AG08396 (cell line): ENCODE measurements at places on chromosomes 4 and X.

DNA sequence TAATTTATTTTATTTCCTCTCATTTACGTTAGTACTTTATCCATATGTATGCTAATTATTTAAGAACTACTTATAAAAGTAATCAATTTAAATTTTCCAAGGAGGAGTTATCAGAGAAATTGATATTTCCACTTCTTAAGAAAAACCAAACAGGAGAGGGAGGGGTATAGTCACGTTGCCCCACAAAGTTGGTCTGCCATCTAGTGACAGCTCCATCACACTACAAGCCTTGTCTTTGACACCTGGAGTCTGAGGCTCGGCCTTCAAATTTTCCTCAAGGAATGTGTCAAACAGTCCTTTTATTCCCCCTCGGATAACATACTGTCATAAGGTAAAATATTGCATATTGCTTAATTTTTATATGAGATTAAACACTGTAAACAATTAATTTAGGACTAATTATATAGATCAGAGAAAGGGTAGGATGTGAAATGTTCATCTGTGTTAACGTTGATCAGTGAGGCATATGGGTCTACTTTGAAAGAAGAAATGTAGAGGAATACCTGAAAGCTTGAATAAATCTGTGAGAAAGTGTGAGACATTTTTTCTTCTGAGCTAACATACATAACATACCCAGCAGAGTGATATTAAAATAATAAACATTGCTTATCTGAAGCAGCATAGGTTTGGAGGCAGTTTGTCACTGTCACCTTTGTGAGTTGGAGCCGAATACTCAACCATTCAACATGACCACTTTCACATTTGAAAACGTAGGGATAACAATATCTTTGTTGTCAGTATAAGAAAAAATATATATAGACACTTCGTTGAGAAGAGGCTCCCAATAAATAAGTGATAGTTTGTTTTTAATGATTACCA, 114.4 kb downstream of the GLRA3 start:
- DNase-seq = peak; percentile 20

DNA sequence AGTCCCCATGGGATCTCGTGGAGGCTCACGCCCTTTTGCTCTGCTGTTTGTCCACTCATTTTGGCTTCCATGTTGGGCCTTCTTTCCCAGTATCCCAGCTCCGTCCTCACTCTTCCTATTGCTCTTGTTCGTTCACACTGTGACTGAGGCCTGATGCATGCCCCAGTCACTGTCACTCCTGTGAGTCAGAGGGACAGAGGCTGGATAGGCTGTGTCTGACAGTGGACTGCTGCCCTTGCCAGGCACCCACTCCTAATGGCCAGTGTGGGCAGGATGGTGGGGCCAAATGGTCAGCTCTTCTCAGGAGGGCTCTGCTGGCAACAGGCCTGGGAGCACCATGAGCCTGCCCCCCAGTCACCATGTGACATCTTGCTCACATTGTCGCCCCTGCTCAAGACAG, 40.0 kb downstream of the HADH start:
- DNase-seq = no peak

DNA sequence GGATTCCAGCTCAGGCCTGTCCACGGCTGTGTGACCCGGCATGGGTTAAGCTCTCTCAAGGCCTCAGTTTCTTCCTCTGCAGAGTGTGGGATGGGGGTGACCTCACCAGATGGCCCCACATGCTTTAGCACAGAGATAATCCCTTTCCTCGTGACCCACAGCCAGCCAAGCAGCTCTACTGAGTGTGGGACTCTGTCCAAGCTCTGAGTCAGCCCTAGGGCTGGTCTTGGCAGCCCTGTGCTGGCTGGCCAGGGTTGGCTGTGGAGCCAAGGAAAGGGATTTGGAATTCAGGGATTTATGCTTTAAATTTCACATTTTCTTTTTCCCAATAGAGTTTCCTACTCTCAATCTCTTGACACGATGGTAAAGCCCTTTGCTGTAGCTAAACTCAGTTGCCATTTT, 19.7 kb upstream of the SPON2 start:
- DNase-seq = peak; percentile 95

- DNase-seq = no peak
Measured at GRCh38 chrX:138914767-138915166, 203.2 kb upstream of the FGF13 start.

GRCh38 chrX:144916785-144917184, 330.5 kb upstream of the SPANXN1 start:
- no peak for DNase-seq

GRCh38 chr4:31351695-31352094, 631.5 kb downstream of the PCDH7 start:
- no peak for DNase-seq

- peak; percentile 51 for DNase-seq
Measured at GRCh38 chr4:26288355-26288909, 32.4 kb upstream of the RBPJ start.

GRCh38 chr4:139163806-139164206, 13.2 kb downstream of the ELF2 start:
- DNase-seq = no peak

DNA sequence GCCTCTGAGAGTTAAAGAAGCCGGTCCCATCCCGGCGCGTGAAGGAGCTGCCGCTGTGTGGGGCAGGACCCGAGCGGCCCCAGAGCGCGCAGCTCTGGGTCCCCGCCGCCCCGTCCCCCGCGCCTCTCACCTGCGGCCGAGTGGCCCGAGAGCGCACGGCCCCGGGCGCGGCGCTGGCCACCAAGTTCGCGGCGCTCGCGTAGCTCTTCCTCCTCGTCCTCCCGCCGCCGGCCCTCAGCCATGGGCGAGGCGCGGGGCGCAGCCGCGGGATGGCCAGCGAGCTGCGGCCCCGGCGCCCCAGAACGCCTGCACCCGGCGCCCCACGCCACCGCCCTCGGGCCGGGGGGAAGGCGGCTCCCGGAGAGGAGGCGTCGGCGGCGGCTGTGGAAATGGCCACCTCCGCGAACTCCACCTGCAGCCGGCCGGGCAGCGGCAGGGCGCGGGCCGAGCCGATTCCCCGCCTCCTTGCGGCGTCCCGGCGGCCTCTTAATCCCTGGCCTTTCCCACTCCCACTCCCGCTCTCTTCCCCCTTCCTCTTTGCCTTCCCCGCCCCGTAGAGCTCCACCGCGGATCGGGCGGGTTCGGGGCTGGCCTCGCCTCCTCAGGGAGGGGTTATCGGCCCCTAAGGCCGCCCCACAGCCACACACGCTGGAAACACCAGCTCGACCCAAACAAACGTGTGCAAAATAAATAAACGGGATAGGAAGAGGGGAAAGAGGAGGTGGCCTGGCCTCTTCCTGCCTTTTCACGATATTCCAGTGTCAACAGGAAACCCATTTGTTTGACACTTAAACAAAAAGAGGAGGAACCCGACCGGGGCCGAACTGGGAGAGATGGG, at the start of gene SH3D19:
Gene SH3D19, minus strand, starts transcription at position 495 of the 838 bp plus-strand sequence. Its CDS starts 253 bp downstream, at position 242.
- DNase-seq = peak; percentile 51

DNA sequence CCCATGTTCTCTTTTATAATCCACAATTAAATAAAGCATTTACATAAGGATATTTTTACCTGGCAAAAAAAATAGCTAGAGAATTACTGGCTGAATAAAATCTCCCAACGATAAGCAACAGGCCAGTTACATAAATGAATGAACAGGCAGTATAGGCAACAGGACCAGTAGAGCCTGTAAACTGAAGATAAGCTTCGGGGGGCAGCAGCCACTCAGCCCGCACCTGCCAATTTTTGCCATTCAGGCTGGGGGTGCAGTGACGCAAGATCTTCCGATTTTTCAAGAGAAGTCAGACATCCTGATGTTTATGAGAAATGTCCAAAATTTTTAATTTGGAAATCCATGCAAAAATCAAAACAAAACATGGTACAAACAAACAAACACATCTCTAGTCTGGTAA, 49.0 kb upstream of the CDKN2AIP start:
- no peak for DNase-seq

DNA sequence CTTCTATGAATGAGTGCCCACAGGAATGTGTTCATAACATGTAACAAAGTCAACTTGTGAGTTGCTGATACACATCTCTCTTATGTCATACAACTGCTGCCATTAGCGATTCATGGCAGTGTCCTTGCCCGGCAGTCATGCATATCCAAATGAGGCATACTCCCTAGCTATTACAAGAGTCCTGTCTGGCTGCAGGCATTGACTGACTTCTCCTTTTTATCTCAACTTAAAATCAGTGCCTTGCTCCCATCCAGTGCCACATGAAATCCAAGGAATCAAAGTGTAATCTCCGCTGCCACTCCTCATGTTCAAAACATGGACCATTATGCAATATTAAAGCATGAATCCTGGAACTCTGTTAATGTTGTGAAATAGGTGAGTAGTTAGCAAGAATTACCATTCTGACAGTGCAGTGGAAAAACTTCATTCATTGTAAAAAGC, 348.9 kb upstream of the FTHL17 start:
- DNase-seq = no peak

- no peak for DNase-seq
Measured at GRCh38 chr4:77911091-77911490, 48.5 kb downstream of the MRPL1 start.

GRCh38 chrX:67953658-67954057, 409.8 kb downstream of the AR start:
- DNase-seq = no peak

- DNase-seq = no peak
Measured at GRCh38 chrX:16319929-16320328, 152.6 kb downstream of the MAGEB17 start.

DNA sequence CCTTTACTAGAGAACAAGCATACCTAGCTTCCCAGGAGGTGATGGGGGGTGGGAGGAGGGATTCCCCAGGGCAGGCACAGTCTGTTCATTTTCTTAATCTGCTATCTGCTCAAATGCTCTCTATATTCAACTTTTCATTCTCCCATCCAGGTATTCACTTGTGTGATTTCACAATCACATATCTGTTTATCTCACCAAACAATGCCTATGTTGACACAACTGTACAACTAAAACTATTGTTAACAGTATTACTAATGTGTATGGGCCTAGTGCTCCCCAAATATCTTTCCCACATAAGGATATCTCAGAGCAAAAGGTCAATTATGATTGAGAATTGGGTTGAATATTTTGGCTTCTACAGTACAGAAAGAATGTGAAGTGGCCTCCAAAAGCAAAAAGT, 210.8 kb downstream of the IQCM start:
- DNase-seq = no peak

GRCh38 chr4:177376024-177376423, 66.2 kb downstream of the AGA start:
- DNase-seq = no peak

DNA sequence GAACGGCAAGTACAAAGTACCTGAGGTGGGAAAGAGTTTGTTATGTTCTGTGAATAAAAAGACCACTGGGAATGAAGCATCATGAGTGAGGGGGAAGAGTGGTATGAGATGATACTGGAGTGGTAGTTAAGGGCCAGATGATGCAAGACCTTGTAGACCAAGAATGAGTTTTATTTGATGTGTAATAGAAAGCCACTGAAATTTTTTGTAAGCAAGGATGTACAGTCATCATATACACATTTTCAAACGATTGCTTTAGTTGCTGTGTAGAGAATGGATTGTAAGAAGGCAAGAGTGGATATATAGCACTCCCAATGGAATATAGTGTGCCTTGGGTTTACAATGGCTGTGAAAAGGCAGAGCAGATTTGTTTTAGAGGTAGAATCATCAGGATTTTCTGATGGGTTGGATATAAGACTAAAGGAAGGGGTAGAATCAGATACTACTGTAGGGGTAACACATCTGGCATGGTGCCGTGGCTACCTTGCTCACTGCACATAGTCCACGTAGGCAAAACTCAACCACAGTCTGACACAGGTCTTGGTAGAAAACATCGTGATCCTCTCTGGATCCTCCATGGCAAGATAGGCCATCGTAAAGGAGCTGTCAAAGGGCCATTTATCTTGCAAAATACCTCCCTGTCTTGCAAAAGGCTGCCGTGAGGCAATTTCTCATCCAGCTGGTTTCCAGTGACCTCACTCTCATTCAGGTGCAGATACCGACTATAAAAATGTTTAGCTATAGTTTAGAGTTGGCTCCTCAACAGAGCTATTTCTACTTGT, 14.9 kb downstream of the TIFA start:
- peak; percentile 35 for DNase-seq

GRCh38 chr4:5798462-5798861, 87.5 kb downstream of the EVC start:
- no peak for DNase-seq

DNA sequence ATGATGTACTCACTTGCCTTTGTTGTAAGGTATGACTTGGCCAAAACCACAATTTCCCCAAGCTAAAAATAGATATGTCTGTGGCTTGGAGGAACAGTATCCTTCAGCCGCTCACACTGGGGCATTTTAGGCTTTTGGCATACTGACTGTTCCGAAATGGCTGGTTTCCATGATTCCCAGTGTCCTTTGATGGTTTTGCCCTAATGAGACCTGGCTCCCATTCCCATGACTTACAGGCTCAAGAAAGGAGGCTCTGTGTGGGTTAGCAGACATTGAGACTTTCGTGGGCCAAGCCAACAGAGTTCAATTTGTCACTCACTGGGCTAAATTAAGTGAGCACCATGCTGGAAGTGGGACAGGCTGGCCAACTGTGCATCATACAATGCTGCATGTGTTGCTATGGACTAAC, 150.6 kb downstream of the CEP135 start:
- DNase-seq = no peak

- DNase-seq = no peak
Measured at GRCh38 chr4:145531223-145531622, 49.6 kb downstream of the SMAD1 start.

DNA sequence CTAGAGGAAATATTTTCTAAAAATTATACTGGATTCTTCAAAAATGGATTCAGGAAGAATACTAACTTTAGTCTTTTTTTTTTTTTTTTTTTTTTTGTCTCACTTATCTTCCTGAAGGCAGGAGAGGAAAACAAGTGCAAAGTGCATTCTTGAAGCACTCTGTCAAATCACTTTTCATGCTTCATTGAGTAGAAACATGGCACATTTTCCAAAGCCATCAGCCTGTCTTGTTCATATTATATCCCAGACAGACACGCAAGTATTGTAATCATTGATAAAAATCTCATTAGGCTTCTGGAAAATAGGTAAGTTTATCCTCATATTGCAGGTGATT, 1.2 kb downstream of the BBS12 start:
- no peak for DNase-seq

GRCh38 chr4:172142281-172142741, 329.1 kb downstream of the GALNTL6 start:
- no peak for DNase-seq

- DNase-seq = no peak
Measured at GRCh38 chrX:40148385-40149285, 50.9 kb upstream of the BCOR start.

DNA sequence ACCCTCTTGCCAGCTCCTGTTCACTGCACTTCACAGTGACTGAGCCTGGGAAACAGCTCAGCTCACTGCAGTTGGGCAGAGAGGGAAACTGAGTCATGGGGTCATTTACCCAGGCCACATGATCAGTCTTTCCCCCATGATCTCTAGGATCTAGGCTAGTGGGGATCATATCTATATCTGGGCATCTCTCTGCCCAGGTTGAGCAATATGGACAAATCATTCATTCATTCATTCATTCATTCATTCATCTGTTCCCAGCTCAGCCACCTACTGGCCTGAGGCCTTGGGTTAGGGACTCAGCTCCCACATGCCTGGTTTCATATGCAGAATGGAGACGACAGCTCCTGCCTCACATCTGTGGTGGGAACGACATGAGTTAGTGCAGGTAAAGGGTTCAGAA, 45.3 kb upstream of the HMX1 start:
- no peak for DNase-seq
